ENCODE measurements at places on chromosomes 7 and 10.

DNA sequence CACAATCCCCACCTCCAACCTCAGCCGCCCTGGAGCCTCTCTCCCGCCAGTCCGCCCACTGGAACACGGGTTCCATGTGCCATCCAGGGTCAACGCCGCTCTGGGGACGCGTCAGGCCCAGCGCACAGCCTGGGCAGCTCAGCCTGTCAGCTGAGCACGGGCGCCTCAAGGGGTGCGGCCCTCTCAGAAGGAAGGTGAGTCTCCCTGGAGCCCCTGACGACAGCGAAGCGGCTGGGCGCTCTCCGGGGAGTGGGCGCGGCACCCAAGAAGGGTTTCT lies 1.2 kb upstream of the SLC18A3 start:
- no peak for DNase-seq

GRCh38 chr7:35657125-35657524 lies 37.8 kb downstream of the HERPUD2 start:
- no peak for DNase-seq

- DNase-seq, result no peak
These were observed 110.9 kb downstream of the COL13A1 start for GRCh38 chr10:69912589-69912988.

DNA sequence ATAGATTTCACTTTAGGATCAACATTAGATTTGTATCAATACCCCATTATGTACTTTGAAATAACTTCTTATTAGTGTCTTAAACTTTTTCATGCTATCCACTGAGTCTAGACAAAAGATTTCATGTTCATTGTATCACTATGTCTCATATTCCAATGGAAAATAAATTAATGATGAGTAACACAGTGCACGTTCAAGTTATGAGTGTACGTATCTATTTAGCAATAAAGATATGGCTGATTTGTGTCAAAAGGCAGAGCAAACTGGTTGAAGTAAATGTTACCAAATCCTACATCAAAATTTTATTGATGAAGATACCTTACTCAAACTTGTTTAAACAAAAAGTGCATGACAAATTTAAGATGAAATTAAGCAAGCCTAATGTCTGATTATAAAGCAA lies 102.4 kb downstream of the SEMA3E start:
- DNase-seq, result no peak

DNA sequence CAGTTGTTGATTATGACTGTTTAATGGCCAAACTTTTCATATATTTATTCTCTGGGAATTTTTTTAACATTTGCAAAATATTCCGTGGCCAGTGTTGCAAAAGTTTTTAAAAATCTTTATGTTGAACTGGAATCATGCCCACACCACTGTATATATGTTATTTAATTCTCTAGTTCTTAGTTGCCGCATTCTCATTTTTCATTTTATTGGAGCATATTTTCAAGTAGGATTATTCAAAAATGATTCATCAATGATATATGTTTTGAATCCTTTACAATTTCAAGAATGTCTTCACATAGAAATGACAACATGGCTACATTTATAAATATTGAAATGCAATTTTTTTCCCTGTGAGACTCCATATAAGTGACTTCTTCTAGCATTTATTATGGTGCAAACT lies 188.6 kb upstream of the LRRTM3 start:
- no peak for DNase-seq

GRCh38 chr10:2852574-2853323 lies 214.6 kb upstream of the PFKP start:
- DNase-seq, result no peak

DNA sequence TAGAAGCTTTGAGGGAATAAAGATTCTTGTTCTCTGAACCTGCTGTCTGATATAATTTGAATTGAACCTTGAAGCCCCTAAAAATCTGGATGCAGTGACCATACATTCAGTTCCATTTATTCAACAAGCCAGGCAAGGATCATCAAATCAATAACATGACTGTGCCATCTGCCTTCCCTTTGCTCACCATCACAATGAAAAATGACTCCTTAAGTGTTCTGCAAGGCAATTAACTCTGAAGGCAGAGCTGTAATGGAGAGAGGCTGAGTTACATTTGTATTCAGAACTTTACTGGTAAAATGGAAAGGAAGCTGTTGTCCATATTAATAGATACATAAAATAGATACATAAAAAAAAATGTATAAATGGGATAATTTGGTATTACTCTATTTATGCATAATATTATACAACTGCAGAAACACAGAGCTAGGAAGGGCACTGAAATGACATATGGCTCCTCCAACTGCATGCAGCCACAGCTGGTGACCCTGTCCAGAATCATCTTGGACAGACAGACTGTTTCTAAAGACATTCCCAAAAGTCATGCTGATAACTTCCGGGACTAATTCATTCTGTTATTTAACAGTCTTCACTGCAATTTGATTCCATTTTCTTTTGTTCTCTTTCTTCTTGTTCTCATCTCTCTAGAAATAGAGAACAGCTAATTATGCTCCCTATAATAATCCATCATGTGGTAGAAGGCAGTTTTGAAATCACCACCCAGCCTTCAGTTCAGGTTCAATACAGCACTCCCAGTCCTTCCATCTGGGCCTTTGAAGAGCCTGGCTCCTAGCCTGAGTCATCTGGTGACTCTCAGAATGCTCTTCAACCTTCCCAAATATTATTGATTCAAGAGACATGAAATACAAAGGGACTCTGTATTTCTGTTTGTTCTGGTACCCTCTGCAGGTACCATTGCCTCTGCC lies 412.6 kb downstream of the GFRA1 start:
- no peak for DNase-seq

DNA sequence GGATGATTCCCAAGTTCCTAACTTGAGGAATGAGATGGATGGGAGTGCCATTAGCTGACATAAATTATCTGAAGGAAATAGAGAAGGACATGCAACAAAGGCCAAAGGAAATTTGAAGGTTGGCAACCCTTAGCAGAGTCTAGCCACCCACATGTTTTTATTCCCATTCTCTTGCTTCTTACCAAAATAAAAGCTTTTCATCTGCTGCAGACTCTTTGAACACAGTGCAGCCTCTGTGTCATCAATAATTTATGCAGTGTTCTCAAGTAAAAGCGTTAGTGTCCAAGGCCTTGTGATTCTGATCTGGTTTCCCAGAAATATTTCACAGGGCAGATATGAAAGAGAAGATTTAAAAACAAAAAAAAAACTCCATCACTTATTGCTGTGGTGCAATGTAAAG lies 98.5 kb downstream of the ST7 start:
- no peak for DNase-seq

DNA sequence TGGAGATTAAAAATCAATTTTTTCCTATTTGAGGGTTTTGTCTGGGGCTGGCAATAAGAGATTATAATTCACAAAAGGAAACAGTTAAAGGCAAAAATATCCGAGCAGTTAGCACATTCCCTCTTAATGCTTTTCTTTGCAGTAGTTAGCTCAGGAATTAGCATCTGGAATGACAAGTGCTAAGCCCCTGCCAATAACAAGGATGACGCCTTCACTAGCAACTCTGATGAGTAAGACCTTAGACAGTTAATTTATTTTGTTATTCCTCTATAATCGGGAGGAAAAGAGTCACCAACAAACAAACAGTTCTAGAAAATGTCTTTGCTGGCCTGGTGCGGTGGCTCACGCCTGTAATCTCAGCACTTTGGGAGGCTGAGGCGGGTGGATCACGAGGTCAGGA lies 151.3 kb downstream of the TRIL start:
- no peak for DNase-seq

- no peak for DNase-seq
These were observed 609.0 kb upstream of the FZD8 start for GRCh38 chr10:36251068-36251467.

DNA sequence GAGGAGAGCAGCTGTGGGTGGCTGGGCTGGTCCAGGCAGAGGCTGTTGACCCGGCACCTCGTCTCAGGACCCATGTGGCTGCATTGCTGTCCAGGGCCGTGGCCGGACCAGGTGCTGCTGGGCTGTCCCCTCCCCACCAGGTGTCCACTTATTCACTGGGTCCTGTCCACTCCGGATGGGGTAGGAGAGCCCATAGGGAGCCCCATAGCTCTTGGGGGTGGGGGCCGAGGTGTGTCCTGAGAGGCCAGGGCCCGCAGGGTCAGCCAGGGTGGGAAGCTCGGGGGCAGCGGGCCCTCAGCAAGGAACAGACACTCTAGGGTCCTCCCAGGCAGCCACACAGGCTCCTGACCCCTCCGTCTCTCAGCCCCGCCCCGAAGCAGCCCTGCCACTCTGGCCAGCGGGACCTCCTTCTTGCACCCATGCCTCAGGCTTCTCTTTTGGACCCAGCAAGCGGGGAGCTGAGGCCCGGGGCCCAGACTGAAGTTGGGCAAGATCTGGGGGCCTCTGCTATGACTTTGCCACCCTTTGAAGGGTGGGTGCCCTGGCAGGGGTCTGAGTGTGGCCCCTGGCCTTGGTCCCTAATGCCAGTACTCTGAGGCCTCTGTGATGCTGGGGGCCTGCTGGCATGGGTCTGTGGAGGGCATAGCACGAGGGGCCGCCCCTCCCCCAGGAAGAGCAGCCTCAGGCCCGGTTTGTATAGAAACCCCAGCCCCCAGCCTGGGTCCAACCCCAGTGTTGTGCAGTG lies 86.4 kb downstream of the NKX6-2 start:
- DNase-seq, result no peak
